ENCODE measurements at places on chromosomes 1 and 21.

- no peak for DNase-seq
These were observed 18.4 kb downstream of the ZBTB17 start for GRCh38 chr1:15957221-15958095.

DNA sequence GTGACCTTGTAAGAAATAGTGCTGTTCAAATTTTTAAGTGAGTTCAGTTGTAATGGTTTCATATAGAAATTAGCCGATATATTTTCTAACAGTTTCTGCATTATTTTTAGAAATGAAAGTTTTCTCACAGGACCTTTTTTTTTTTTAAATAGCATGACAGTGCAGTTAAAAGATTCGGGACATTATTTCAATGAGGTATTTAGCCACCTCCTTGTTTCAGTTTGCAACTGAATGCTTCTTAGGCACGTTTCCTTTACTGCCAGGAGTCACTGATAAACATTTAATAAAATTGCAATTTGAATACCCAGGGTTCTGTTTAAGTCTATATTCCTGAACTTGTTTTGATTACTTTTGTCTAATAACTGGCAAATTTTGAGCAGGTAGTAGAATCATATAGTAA is 304.7 kb downstream of the TM2D1 start:
- DNase-seq = no peak

DNA sequence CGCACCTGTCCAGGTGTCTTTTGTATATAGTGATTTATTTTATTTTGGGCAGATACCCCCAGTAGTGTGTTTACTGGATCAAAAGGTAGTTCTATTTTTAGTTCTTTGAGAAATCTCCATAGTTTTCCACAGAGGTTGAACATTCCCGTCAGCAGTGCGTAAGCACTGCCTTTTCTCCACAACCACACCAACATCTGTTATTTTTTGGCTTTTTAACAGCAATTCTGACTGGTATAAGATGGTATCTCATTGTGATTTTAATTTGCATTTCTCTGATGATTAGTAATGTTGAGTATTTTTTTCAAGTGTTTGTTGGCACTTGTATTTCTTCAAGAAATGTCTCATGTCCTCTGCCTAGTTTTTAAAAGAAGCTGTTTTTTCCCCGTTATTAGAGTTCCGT is 39.2 kb downstream of the FOXJ3 start:
- DNase-seq = peak; percentile 42

DNA sequence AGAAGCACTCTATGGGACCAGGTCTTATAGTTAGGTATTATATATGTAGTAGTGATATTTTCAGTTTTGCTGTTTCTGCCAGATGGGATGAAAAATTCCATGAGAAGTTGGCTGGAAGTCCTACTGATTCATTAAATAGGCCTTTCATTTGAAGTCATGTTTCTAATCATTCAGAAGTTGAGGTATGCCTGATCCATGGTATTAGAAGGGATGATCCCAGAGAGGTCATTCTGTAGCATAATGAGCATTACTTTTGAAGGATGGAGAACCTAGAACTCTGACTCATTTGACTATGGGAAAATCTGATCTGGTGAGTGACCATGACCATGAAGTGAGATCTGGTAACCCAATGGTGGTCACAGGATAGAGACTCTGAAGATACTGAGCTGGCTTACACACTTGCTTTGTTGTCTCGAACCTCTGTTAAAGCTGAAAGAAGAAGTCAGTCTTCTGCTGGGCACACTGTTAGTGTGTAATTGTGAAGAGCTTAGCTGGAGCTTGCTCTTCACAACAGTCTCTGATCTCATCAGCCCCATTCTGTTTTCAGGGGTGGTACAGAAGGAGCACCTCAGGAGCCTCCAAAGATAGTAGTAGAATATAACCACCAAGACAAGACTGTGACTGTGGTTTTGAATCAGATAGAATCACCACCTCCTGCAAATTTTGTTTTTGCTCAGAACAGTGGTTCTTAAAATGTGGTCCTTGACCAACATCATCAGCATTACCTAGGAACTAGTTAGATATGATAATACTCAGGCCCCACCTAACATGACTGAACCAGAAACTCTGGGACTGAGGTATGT is 9.0 kb downstream of the MGST3 start:
- peak; percentile 40 for DNase-seq

DNA sequence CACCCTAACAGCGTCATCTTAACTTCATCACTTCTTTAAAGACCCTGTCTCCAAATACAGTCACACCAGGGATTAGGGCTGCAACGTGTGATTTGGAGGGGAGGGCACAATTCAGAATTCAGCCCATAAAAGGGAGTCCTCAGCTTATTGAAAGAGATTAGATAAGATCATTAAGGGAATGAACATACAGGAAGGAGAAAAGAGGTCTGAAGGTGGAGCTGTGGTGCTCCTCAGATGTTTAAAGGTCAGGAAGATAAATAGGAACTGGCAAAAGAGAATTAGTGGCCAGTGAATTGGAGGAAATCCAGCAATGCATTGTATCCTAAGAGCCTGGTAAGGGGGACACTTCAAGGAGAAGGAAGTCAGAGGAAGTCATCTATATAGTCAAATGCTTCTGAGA is 113.5 kb downstream of the PROX1 start:
- DNase-seq = no peak

- DNase-seq = no peak
These were observed 32.7 kb downstream of the BEND5 start for GRCh38 chr1:48744032-48744431.

- DNase-seq = no peak
These were observed 1.2 kb downstream of the HDGF start for GRCh38 chr1:156750191-156750672.

DNA sequence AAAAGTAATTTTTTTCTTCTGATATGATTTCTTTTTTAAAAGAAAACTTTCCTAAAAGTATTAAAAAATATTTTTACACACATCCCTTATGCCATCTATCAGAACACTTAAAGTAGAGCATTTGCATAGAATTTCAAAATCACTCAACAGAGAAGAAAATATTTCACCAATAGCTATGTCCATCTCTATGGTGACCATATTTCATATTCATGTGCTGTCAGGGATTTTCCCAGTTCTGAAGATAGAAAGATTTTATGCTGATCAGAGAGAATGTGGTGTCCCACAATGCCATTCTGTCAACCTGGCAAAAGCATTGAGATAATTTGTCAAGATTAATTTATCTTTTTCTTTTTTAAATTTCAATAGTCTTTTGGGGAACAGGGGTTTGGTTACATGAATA is 87.0 kb downstream of the C4BPA start:
- no peak for DNase-seq

DNA sequence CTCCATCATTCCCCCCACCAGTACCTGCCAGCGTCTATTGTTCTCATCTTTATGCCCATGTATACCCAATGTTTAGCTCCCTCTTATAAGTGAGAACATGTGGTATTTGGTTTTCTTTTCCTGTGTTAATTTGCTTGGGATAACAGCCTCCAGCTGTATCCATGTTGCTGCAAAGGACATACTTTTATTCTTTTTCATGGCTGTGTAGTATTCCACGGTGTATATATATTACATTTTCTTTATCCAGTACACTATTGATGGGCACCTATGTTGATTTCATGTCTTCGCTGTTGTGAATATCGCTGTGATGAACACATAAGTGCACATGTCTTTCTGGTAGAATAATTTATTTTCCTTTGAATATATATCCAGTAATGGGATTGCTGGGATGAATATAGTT is 313.3 kb upstream of the GREM2 start:
- no peak for DNase-seq

GRCh38 chr1:54812801-54813484 is 11.8 kb upstream of the TTC22 start:
- DNase-seq = no peak

DNA sequence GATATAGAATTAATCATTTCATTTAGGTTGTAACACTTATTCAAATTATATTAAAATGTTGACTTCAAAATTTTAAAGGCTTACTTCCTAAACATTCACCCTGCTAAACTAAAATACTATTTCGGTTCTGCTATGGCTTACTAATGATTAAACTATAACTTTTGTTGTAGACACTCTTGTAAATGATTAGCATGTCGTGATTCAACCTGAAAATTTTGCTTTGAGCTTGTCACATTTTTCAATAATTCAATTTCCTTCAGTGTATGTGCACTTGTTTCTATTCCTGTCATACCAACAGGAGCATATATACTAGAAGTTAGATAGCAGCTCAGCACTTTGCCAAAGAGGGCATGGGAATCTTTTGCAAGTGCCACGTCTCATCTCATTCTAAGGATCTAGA is 1018.8 kb downstream of the AMY1C start:
- no peak for DNase-seq

GRCh38 chr1:100575406-100575805 is 37.5 kb downstream of the GPR88 start:
- no peak for DNase-seq

GRCh38 chr1:27660300-27660835 is 11.6 kb downstream of the IFI6 start:
- DNase-seq = no peak

GRCh38 chr1:225883616-225884265 is 1.6 kb upstream of the TMEM63A start:
- DNase-seq = no peak

DNA sequence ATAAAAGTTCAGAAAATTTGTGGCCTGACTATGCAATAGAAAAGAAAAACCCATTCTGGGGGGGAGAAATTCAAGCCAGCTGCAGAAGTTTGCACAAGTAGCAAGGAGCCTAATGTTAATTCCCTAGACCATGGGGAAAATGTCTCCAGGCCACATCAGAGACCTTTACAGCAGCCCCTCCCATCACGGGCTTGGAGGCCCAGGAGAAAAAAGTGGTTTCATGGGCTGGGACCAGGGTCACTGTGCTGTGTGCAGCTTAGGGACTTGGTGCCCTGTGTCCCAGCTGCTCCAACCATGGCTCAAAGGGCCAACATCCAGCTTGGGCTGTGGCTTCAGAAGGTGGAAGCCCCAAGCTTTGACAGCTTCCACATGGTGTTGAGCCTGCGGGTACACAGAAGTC is 42.0 kb downstream of the IL23R start:
- no peak for DNase-seq

GRCh38 chr1:152951711-152952110 is 4.7 kb downstream of the SPRR5 start:
- no peak for DNase-seq

DNA sequence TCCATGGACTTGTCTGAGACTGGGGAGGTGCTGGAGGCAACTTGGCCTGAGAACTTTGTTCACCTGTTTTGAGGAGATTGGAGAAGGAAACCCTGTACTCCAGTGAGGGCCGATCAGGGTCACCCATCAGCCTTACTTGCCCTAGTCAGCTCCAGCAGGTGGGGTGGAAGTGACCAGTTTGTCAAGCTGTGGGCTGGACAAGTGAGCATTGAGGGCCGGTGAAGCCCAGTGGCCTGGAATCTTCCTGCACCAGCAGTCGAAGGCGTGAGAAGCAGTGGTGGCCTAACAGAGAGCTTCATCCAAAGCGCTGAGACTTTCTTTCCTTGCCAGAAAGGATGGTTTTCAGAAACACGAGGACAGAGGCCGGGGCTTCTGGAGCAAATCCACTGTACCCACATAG is 9.6 kb downstream of the SLC37A1 start:
- no peak for DNase-seq

- DNase-seq = no peak
These were observed 288.7 kb upstream of the USP25 start for GRCh38 chr21:15441060-15441493.

DNA sequence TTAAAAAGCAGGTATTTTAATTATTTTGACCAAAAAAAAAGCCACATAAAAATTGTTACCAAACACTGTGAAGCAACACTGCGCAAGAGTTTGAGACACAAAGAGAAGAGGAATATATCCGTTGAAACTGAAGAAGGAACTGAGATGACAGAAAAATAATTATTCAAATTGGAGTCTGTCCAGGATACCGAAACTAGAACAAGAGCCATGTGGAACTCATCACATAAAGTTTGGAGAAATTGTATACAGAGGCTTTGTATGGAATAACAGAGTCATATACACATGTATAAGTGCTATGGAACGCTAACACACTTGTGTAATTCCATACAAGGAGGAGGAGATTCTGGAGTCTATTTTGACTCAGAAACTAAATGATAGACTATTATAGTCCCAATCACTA is 675.1 kb upstream of the ADGRL2 start:
- DNase-seq = no peak

DNA sequence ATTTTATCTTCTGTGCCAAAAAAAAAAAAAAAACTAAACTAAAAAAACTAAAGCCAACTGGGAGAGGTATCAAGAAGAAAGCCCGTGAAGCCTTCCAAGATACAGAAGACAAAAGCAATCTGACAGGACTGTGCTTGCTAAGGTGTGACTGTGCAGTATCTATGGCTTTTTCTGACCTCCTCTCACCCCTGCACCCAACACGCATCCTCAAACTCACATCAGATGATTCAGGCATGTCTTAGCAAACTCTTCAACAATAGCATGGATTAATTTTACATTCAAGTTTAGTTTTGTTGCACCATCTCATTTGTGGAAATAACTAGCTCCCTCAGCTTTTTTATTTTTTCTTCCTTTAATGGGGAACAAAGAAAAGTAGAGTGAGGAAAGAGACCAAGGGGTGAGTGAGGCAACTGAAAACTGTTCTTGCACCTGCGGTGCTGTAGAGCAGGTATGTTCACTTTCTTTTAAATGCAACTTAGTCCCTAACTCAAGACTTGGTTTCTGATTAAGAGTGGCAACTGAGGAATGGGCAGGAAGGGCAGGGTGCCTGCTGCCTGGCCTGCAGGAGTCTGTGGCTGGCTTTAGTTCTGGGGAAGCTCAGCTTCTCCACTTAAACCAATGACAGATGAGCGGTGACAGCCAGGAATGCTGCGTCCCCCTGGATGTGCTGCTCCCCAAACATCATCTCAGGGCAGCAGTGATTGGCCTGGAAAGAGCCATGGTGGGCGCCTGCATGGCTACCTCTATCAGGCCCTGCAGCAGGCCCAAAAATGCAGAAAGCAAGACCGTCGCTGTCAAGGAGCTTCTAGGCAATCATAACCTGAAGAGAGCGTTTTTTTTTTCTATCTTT is 71.3 kb upstream of the LRRC8B start:
- DNase-seq = no peak

DNA sequence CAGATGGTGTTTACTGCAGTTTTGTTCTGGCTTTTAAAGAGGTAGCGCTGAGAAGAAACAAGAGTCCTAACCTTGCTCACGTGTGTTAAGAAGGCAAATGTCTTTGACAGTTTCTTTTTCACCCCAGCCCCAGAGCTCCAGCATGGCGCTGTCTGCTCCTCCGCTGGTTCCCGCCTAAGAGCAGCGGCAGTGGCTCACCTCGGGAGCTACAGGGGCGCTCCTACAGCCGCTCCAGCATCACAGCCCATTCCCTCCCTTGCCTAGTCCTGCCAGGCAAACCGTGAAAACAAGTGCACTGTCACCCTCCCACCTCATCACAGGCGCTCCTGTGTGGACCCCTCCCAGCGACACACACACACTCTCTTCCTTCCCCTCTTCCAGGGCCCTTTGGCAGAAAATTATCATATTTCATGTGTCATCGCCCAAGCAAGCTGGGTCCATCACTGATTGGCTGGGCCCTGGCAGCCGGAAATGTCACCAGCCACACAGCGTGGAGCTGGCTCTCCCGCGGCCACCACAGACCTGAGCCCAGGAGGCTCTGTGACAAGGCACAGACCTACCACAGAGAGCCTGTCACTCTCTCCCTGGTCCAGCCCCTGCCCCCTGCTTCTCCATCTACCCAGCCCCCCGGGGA is 1.2 kb upstream of the HIVEP3 start:
- DNase-seq = peak; percentile 44
